ENCODE measurements at places on chromosomes 5 and 9.

GRCh38 chr9:109241207-109241606 is 74.2 kb upstream of the FRRS1L start:
- H3K4me3 ChIP-seq, result no peak overlapping the region
- no peaks in the 10 kb centered on the region for H3K4me1 ChIP-seq
- no peaks in the 10 kb centered on the region for H3K27me3 ChIP-seq
- H3K36me3 ChIP-seq, result no peaks in the 10 kb centered on the region
- DNase-seq, result no peak

DNA sequence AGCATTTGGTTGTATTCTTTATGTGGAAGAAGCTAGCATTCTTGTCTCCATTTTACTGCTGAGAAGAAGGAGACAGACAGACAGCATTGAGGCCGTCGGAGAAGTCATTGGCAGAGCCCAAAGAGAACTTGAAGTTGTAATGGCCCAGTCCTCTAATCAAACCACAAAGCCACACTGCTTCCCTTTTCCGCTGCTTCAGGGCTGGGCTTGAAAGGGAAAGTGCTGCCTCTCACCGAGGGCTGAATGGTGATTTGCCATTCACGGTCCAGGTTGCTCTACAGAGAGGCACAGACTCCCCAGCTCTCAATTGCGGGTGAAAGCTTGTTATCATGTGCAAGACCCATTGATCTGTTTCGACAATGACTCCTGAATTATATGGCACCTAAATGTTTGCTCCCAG is 25.6 kb upstream of the POU4F3 start:
- H3K36me3 ChIP-seq, result no peaks in the 10 kb centered on the region
- DNase-seq, result no peak
- H3K27ac ChIP-seq, result no peak overlapping the region
- no peak overlapping the region for H3K4me3 ChIP-seq
- H3K27me3 ChIP-seq, result peaks cover 60% of the 10 kb centered on the region
- H3K4me1 ChIP-seq, result no peaks in the 10 kb centered on the region

GRCh38 chr9:24502206-24502937 is 43.3 kb downstream of the IZUMO3 start:
- DNase-seq, result no peak
- no peaks in the 10 kb centered on the region for H3K4me1 ChIP-seq

GRCh38 chr5:141780952-141781781 is 97.0 kb downstream of the PCDH1 start:
- H3K4me3 ChIP-seq, result no peak overlapping the region
- H3K36me3 ChIP-seq, result no peaks in the 10 kb centered on the region

DNA sequence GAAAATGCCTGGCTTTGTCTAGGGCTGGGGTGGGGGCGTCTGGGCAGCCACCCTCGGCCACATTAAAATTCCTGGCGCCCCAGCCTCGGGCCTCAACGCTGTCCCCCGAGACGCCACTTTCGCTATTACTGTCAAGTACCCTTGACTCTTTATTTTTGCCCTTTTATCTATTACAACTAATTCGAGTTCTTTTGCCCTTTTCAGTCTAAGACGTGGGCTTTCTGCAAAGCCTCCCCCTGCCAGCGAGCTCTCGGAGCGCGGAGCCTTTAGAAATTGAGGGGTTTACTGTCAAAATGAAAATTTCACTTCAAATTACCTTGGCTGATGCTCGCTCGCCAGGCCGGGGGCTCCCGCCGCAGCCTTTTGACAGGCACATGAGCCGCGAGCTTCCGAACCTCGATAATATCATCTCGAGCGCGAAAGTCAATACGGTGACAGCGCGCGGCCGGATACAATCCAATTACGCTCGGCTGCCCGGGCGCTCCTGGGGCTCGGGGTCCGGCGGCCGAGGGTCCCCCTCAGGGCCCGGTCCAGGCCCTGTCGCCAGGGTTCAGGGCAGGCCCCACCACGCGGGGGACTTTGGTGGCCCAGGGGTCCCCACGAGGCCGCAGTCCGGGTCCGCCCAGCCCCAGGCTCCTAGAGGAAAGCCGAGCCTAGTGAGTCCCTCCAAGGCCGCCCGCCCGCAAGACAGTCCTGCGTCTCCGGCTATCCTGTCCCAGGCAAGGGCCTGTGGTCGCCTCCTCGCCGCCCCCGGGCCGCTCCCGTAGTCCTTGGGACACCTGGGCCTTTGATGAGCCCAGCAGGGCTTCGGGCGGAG is 6.7 kb downstream of the IRX4 start:
- H3K36me3 ChIP-seq, result no peaks in the 10 kb centered on the region
- no peak overlapping the region for H3K27ac ChIP-seq
- no peaks in the 10 kb centered on the region for H3K4me1 ChIP-seq
- H3K27me3 ChIP-seq, result peaks cover 47% of the 10 kb centered on the region
- DNase-seq, result no peak
- H3K4me3 ChIP-seq, result no peak overlapping the region

- no peaks in the 10 kb centered on the region for H3K27me3 ChIP-seq
- no peak overlapping the region for H3K27ac ChIP-seq
- no peak for DNase-seq
- no peak overlapping the region for H3K4me3 ChIP-seq
- H3K4me1 ChIP-seq, result no peaks in the 10 kb centered on the region
Measured at GRCh38 chr9:1880038-1880565, 135.0 kb upstream of the SMARCA2 start.

DNA sequence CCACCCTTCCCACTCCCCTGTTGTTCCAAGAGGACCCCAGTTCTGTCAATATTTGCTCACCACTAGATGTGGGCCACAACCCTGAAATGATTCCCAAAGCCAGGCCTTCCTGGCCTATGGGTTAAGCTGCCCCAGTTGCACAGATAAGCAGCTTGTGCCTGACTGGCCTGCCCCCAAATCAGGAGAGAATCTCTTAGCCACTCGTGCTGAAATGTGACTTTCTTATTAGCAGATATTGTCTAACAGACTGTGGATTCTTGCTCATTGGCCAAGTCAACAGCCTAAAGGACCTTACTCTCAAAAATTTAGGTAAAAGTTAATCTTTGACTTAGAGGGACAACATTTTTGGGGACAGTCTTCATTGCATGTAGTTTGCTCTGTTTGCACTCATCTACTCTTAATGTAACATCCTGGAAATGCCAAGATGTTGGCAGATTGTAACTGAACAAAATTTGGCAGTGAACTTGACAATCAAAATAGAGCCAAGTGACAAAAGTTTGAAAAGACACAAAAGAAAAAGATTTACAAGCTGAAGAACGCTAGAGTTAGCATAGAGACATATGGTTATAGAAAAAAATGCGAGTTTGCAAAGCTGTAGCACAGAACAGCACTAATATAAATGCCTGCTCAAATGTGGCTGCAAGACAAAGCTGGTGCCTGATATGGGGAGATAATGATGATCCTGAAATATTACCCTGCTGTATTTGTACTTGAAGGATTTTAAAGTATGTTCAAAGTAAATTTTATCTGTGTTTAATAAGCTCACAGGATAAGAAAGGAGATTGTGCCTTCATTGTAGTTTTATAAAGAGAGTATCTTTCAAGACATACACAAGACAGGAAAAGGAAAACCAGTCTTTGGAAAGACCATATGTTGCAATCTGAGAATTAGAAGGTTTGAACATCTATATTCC is 29.0 kb upstream of the FSD1L start:
- no peak for DNase-seq
- H3K36me3 ChIP-seq, result no peaks in the 10 kb centered on the region
- no peak overlapping the region for H3K4me3 ChIP-seq
- peaks cover 3% of the 10 kb centered on the region for H3K27me3 ChIP-seq
- H3K4me1 ChIP-seq, result no peaks in the 10 kb centered on the region

DNA sequence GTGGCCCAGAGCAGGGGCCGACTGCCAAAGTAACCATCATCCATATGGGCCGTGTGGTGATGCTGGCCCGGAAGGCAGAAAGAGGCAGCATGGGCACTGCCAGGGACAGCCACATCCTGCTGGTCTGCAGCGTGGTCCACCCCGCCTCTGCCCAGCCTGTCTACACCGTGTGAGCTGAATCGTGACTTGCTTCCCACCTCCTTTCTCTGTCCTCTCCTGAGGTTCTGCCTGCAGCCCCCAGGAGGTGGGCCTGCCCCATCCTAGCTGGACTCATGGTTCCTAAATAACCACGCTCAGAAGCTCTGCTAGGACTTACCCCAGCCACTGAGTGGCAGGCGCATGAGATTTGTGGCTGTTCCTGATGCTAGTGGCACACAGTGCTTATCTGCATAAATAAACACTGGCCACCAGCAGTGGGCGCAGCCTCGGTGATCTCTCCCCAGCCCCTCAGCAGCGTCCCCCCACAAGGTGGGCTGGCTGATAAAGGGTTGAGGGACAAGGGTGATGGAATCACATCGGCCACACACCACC is 22.6 kb upstream of the SUSD3 start:
- H3K4me1 ChIP-seq, result no peaks in the 10 kb centered on the region
- no peaks in the 10 kb centered on the region for H3K36me3 ChIP-seq
- DNase-seq, result peak; percentile 28
- H3K27me3 ChIP-seq, result peaks cover 11% of the 10 kb centered on the region

GRCh38 chr5:158013939-158014338 is 155.0 kb upstream of the CLINT1 start:
- H3K4me3 ChIP-seq, result no peak overlapping the region
- H3K36me3 ChIP-seq, result no peaks in the 10 kb centered on the region
- no peak for DNase-seq
- no peak overlapping the region for H3K27ac ChIP-seq

DNA sequence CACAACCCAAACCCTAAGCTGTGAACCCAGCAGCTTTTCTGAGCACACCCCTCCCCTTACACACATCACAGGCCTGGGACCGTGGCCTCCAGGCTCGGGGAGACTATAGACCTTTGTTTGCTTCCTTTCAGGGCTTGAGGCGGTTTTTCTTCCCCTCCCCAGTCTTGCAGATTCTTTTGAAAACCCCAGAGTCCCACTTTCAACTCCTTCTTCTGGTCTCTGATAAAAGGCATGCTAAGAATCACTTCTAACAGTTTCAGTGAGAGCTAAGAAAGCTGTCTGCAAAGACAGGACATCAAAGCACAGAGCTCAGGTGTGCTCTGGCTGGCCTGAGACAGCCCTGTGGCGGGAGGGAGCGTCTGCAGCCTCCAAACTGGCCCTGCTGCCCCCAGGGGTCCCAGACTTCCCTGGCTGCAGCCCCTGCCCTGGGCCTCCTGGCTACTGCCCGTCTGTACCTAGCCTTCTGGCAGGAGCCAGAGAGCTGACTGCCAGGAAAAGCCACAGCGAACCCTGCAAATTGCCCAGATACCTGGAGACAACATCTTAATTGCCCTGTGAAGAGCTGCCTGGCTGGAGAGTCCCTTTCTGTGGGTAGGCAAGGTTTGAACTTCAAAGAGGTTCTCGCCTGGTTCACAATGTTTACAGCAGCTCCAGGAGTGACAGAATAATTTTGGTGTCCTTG is 138.9 kb downstream of the GADD45G start:
- DNase-seq, result no peak
- no peaks in the 10 kb centered on the region for H3K27me3 ChIP-seq

DNA sequence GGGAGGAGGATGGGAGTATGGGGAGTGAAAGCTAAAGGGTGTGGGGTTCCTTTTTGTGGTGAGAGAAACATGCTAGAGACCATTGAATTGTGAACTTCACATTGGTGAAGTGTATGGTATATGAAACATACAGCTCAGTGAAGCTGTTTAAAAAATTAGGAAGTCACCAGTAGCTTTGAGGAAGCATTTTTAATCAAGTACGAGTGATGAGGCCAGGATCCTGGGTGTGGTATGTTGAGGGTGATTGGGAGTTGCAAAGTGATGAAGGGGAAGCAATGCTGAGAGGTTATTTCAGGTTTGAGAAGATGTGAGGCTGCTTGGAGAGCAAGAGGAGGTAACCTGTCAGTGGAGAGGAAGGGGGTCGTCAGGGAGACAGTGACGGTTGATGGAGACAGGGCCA is 22.7 kb upstream of the CLK4 start:
- peaks cover 15% of the 10 kb centered on the region for H3K27me3 ChIP-seq
- no peak for DNase-seq
- H3K4me1 ChIP-seq, result no peaks in the 10 kb centered on the region
- no peak overlapping the region for H3K27ac ChIP-seq
- H3K4me3 ChIP-seq, result no peak overlapping the region

- H3K4me1 ChIP-seq, result no peaks in the 10 kb centered on the region
- H3K36me3 ChIP-seq, result no peaks in the 10 kb centered on the region
- no peak for DNase-seq
- H3K27me3 ChIP-seq, result peaks cover 80% of the 10 kb centered on the region
- H3K27ac ChIP-seq, result no peak overlapping the region
Measured at GRCh38 chr5:180464603-180464970, 29.6 kb upstream of the CNOT6 start.

DNA sequence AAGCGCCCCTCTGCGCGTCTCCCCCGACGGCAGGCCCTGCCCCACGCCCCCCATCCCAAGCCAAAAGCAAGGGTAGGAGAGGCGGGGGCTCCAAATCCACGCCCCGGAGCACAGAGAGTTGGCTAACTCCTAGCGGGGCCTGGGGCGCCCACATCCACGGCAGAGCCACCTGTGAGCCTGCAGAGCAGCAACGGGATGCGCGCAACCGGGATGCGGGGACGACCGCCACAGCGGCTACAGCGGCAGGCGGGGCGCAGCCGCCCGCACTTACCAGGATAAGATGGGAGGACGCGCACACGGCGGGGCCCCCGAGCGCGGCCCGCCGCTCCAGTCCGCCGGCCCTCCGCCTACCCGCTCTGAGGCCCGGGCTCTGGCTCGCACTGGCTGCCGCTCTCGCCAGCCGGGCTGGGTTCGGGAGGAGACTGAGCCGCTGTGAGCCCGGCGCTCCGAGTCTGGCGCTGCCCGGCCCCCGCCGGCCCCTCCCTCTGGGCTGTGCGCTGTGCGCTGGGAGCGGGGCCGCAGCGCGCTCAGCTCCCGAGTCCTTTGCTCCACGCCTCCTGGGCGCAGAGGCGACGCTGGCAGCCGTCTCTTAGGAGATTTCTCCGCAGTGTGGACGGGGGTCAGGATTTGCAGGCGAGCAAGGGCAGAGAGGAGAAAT is at the start of gene SLC24A2:
SLC24A2 (minus strand) TSS at position 424 of the 658 bp plus-strand sequence.
- no peaks in the 10 kb centered on the region for H3K36me3 ChIP-seq
- no peaks in the 10 kb centered on the region for H3K27me3 ChIP-seq
- no peak for DNase-seq
- peak within 1 kb of the TSS; percentile 33 for H3K4me3 ChIP-seq
- H3K4me1 ChIP-seq, result no peaks in the 10 kb centered on the region

- no peak overlapping the region for H3K4me3 ChIP-seq
- DNase-seq, result no peak
- no peaks in the 10 kb centered on the region for H3K36me3 ChIP-seq
- no peak overlapping the region for H3K27ac ChIP-seq
- peaks cover 3% of the 10 kb centered on the region for H3K4me1 ChIP-seq
Measured at GRCh38 chr9:94591876-94592275, 1.7 kb downstream of the FBP2 start.

GRCh38 chr5:29719171-29719570 is 1474.3 kb upstream of the CDH6 start:
- no peak overlapping the region for H3K27ac ChIP-seq
- no peak overlapping the region for H3K4me3 ChIP-seq
- no peak for DNase-seq
- no peaks in the 10 kb centered on the region for H3K4me1 ChIP-seq
- H3K36me3 ChIP-seq, result no peaks in the 10 kb centered on the region
- no peaks in the 10 kb centered on the region for H3K27me3 ChIP-seq

GRCh38 chr9:78158286-78158685 is 77.6 kb upstream of the CEP78 start:
- no peak overlapping the region for H3K27ac ChIP-seq
- no peaks in the 10 kb centered on the region for H3K4me1 ChIP-seq
- DNase-seq, result no peak
- no peaks in the 10 kb centered on the region for H3K27me3 ChIP-seq
- H3K4me3 ChIP-seq, result no peak overlapping the region
- no peaks in the 10 kb centered on the region for H3K36me3 ChIP-seq

Measured in K562 (cell line).